Stimulated activated CD8-positive, alpha-beta memory T cell treated with anti-CD3 and anti-CD28 coated beads, Interleukin-7, amount 100 ng/mL, for 4 hours (primary cell): ENCODE measurements at places on chromosomes 5 and 9.

- no peak for DNase-seq
These were observed 781.2 kb downstream of the MTRR start for GRCh38 chr5:8650186-8650585.

GRCh38 chr5:121945261-121945660, 16.5 kb upstream of the SRFBP1 start:
- no peak for DNase-seq

DNA sequence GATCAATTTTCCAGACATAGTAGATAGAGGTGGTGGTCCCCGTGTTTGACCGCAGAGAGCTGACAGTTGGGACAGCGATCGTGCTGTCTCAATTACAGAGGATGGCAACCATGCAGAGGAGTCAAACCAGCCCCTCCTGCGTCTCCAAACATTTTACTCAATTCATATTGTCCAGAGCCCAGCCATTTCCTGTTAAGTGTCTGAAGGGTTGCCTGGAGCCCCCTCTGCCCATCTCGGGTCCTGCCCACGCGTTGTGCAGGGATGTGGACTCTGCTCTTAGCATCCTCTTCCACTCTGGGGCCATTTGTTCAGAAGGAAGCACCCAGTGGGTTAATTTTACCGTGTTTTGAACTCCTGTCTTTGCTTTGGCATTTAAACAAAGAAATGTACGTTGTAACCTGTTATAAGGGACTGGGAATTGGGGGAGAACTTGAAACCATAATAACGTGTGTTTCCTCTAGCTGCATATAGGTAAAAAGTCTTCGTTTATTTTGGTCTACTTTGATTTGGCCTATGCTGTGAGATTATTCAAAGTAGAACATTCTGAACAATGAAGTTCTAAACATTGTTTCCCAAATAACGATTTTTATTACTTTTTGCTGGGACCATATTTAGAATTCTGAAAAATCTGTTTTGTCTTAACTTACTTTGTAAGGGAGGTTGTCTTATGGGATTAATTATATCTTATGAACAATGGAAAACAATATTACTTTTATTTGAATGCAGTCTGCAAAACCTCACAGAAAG, 876 bp downstream of the EGFLAM start:
- DNase-seq, result no peak

- DNase-seq, result no peak
These were observed 43.9 kb downstream of the CDK5RAP2 start for GRCh38 chr9:120536094-120536493.

- no peak for DNase-seq
These were observed 102.2 kb downstream of the CETN3 start for GRCh38 chr5:90307322-90307721.

- no peak for DNase-seq
These were observed 608.4 kb downstream of the TLE1 start for GRCh38 chr9:81080900-81081299.

GRCh38 chr9:95477441-95477840, 39.3 kb downstream of the PTCH1 start:
- DNase-seq, result no peak

DNA sequence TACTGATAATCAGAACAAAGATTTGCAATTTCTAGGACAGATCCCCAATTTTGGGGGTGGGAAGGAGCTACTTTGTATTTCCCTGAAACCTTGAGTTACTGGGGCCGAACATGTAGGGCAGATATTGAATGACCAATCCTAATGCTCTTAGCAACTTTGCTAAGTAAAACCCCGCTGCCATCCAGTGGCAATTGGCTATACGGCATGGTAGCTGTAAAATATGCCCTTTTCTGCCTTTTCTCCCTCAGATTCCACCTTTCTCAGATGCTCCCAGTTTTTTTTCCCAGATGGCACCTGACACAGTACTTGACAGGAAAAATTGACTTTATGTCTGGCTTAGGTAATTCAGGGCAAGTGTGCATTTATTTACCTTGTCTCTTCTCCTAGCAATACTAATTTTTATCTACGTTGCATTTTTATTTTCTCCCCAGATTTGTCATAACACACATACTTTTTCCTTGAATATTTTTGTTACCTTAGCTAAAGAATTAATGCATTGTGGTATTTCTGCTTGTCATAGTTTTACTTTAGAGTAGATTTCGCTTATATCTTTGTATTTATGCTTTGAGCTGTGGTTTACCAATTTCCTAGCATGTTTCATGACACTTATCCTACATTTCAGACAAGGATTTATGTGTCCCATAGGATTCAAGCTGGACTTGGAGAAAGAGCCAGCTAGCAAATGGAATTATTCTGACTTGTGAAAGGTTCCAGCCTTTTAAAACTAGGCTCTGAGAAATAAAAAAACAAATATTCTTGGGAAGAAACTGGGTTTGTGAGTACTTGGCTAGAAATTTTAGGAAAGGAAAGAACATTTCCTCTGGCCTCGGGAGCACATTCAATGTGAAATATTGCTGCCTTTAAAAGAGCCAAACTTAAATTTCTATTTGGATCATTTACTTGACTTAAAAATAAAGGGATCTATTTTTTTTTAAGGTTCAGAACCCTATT, 37.4 kb downstream of the PIK3R1 start:
- peak; percentile 25 for DNase-seq

DNA sequence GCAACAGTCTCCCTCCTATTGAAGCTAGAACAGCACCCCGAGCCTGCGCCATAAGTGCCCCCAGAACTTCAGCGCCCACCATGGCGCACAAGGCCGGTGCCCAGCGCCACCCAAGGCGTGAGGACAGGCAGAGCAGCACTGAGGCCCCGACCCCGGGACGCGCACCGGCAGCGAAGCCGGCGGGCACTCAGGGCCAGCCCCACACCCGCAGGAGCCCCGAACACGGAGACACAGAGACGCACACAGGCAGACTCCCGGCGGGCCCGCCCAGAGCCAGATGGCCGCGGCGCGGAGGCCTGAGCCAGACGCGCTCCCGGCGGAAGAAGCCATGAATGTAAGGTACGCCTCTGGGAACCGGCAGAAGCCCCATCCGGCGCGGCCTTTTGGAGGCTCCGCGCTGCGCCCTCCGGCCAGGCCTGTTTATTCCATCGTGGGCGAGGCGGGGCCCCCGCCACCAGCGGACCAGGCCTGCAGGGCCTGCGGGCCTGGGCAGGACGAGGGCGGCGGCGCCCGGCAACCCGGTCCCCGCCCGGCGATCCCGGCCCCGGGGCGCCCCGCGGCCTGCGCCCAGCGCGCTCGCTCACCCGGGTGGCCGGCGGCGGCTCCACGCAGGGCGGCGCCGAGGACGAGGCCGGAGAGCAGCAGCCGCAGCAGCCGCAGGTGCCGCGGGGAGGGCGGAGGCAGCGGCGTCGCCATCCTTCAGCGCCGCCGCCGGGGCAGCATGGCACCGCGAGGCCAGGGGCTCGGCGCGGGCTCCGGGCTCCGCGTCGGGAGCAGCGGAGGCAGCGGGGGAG, 486 bp downstream of the NPDC1 start:
- no peak for DNase-seq

GRCh38 chr9:121185178-121185745, 16.4 kb downstream of the RAB14 start:
- DNase-seq, result no peak

GRCh38 chr5:177509381-177509951, at the start of gene DOK3:
Gene DOK3 (minus strand): TSS chr5:177509826. CDS start chr5:177509540, 286 bp downstream.
- no peak for DNase-seq

DNA sequence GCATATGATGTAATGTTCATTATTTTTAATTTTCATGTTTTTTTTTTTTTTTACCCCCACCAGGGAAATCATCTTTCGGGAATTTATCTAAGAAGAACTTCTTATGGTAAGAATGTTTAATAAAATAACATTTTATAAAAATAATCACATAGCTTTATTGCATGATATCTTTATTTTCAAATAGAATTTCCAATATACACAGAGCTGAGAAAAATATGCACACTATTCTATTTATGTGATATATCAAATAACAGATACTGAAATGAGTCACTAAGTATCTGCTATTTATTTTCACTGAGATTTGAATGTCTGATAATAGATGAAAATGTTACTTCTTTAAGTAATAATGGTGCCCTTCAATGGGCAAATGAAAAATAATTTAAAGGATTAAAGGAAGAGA, 1217.3 kb downstream of the MAT2B start:
- no peak for DNase-seq

DNA sequence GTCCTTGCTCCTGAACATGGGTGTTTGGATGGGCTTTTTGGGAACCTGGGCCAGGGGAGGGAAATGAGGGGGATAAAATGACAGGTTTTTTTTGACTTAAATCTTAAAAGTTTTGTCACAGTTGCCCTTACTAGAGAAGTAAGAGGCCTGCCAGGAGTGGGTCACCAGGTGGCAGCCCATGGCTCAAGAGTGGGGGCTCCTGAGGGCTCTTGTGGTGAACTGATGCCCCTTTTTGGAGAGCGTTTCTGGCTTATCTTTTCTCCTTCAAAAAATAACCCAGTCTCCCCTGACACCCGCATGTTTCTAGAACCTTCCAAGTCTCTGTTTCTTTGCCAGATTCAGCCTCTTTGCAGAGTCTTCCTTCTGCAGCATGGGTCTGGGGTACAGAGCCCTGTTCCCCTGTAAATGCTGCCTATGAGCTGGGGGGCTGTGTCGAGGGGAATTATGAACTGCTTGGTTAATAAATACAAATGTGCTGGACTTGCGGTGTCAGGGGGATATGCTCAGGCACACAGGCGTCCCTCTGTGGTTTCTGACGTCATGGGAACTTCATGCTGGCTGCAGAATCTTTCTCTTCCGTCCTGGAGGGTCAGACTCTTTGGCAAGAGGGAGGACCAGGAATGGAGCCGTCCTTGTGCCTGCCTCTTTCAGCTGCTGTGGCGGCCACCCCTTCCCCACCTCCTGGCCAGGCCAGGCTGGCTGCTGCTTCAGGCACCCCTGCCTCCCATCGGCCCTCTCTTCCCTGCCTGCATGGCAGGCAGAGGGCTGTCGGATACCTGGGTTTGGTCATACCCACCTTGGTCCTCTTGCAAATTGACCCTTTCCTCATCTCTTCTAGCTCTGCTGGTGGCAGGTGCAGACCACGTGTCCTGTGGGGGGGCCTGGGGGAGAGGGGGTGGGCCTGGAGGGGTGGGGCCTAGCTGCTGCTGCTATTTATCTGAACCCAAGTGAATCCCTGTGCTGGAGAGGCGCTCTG, 30.1 kb downstream of the PTPA start:
- peak; percentile 36 for DNase-seq

DNA sequence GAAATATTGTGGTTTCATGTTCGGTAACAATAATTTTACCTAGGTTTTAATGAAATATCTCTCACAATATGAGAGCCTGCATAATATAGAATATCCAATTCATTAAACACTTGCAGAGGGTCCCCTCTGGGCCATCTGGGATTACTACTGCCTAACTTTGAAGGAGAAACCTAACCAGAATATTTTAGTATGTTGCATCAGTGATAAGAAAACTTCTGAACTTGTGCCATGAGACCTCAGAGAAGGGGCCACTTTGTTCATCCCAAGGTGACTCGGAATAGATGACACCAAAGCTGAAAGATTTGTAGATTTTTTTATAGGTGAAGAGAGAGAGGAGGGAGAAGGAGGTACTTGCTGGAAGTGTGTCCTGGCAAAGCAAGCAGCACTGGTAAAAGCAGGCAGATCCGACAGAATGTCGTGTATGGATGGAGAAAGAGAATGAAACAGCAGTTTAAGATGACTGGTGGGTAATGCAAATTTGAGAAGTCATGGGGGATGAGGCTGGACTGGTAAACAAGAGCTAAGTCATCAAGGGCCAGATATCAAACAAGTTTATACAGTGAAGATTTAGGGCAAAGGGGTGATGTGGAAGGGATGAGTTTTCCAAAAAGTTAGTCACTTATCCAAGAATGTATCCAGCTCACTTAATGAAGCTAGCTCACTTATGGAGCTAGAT, 372.3 kb downstream of the ADGRV1 start:
- no peak for DNase-seq

DNA sequence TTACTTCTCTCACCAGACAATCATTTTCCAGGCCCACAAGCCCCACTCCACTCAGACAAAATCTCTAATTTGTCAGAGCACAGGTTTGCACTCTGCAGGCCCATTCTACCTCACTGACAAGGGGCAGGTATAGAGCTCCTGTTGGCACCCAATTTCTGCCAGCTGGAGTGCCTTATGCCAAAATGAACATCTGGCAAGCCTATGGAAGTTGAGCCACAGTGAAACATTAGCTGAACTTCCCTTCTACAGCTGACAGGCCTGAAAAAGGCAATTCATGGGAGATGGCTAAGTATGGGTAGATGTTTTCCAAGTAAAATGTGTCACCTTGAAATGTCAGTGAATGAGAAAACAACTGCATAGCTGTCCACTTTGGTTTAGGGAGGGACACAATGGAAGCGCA, 87.0 kb downstream of the SPOCK1 start:
- no peak for DNase-seq

GRCh38 chr9:128558431-128559310, 6.3 kb downstream of the SPTAN1 start:
- peak; percentile 23 for DNase-seq
